T-helper 9 cell (primary cell): ENCODE measurements at places on chromosomes 1 and 21.
A peak's percentile ranks its signal among the peaks of the same experiment; 100 is the strongest.

DNA sequence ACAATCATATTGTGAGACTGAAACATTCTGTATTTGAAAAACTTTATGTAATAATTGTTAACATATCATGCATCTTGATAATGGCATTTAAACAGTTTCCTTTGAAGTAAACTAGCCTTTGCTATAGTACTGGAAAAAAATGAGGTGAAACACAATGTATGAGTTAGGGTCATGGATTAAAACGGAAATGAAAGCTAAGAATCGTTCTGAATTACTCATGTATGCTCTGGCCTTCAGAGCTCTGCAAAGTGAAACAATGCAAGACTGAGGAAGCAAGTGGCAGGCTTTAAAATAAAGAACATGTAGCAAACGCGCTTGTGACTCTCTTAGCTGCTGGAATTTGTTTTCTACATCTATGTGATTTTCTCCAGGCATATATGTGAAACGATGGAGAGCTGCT lies 317.1 kb downstream of the DPYD start:
- no peak for DNase-seq

- DNase-seq: no peak
Observed at GRCh38 chr1:200415789-200416593, 6.2 kb upstream of the ZNF281 start.

- no peak for DNase-seq
Observed at GRCh38 chr1:211724687-211725196, 49.3 kb upstream of the NEK2 start.

DNA sequence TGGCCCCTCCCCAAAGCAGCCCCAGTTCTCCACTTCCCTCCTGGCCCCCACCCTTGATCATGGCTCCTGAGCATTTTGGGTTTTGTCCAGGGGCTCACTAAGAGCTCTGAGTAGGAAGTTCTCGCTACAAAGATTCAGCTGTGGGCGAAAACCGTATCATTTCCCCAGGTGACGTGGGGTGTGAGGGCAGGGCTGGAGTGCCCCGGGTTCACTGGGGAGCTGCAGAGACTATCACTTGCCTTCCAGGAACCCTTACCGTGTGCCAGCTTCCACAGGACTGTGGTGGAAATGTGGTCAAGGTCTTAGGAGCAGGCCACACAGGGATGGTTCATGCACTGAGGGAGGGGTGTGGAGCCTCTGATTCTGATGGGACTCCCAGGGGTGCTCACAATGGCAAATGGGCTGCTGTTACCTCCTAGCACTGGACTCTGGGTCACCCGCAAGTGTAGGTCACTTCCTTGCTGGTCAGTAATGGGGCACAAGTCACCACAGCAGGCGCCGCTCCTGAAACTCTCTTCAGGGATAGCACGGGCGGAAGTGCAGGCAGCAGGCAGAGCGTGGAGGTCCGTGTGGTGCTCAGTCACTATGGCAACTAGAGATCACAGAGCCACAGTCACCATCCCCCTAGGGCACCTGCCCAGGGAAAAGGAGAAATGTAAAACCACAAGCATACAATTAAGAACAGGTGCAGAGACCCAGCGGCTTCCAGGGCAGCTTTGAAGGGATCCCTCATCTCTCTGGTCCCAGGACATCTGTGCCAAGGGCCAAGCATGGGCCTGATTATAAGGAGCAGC lies 35.4 kb downstream of the RSPH1 start:
- peak; percentile 22 for DNase-seq

- DNase-seq: no peak
Observed at GRCh38 chr1:176110203-176110602, 96.9 kb downstream of the COP1 start.

DNA sequence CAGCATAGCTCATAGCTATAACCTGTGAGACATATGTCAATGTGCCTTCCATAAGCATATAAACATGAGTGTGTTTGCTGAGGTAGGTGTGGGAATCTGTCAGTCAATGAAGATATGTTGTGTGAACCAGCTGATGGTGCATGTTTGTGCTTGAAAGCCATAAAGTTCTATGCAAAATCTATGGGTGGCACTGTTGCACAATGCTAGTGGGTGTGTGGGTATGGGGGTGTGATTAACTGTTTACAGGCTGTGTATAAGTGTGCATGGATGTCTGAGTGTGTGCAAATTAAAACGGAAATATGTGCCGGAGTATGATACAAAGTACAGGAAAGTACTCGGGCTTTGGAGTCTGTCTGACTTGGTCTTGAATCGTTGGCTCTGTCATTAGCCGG lies 1.0 kb upstream of the ATP2B4 start:
- peak; percentile 42 for DNase-seq

DNA sequence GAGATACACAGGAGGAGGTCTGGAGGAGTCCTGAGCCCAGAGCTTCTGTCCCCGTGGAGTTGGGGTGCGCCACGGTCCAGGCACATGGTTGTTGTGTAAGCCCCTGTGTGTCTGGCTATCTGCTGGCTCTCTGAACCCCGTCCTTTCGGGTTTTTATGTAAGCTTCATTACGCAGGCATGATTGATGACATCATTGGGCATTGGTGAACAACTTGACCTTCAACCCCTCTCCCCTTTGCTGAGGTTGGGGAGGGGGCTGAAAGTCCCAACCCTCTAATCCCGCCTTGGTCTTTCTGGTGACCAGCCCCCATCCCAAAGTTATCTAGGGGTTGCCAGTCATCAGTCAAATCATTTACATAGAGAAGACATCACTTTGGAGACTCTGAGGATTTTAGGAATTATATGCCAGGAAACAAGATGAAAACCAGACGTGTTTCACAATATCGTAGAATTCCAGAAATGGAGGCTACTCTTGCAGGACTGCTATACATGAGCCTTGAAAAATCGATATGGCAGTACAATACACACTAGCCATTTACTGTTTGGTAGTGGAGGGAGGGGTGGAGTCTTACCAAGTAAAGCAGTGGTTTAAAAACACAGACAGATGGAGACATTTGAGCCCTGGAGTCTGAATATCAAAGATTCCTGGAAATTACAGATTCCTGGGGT lies 69.8 kb upstream of the SCAF4 start:
- DNase-seq: no peak

GRCh38 chr1:55155522-55155921 lies 59.6 kb downstream of the USP24 start:
- no peak for DNase-seq

GRCh38 chr1:68801440-68801839 lies 304.6 kb upstream of the DEPDC1 start:
- DNase-seq: no peak

GRCh38 chr1:236535662-236536161 lies 11.9 kb downstream of the LGALS8 start:
- DNase-seq: no peak

DNA sequence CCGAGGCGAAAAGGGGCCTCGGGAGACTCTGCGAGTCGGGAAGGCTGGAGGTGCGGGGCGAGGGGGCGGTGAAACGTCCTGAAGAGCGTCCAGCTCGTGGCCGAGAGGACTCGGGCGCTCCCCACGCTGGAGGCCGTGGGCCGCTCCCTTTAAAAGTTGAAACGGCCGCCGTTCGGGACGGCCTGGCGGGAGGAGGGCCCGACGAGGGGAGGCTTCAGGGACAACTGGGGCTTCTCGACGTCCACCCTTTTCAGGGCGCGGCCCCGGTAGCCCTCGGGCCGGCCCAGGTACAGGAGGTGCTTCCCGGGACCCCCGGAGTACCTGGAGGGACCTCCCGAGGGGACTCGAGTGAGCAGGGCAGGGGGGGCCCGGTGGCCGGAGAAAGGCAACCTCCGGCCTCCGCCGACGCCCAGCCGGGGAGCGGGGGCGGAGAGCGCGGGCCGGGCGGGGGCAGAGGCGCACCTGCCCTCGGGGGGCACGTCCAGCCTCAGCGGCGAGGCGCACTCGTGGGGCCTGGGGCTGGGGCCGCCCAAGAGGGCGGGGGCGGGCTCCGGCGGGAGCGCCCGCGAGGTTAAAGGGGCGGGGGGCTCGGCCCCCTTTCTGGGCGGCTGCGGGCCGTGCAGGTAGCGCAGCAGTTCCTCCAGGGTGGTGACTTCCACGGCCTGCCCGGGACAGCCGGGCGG lies 14.0 kb downstream of the SEMA6C start:
- no peak for DNase-seq

DNA sequence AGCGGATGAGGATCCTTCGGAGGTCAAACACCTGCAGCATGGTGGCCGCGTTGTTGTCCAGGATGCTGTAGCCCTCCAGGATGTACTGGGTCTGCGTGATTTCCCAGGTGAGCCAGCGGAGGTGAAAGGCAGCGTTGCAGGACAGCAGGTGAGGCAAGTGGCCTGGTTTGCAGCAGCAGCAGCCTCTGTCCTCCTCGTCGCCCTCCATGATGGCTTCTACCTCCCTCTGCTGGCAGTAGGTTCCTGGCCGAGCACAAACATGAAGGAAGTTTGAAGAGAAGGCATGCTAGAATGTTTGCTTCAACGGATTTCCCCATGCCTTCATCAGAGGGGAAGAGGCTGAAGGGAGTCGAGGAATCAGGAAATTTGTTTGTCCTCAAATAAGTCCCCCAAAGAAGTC lies 74.7 kb downstream of the NTPCR start:
- DNase-seq: no peak

DNA sequence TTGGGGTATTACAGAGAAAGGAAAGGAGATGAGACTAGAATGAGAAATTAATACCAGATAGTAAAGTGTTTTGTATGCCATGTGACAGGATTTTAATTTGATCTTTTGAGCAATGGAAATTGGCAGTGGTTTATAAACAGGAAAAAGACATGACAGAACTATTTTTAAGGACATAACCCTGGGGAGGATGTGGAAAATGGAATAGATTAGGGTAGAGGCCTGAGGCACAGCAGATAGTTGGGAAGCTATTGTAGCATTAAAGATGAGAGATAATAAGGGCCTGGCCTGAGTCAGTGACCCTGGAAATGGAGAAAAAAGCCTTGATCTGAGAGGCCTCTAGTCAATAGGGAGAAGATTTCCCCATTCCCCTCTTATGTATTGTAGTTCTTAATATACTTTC lies 22.1 kb upstream of the KCNA3 start:
- no peak for DNase-seq

DNA sequence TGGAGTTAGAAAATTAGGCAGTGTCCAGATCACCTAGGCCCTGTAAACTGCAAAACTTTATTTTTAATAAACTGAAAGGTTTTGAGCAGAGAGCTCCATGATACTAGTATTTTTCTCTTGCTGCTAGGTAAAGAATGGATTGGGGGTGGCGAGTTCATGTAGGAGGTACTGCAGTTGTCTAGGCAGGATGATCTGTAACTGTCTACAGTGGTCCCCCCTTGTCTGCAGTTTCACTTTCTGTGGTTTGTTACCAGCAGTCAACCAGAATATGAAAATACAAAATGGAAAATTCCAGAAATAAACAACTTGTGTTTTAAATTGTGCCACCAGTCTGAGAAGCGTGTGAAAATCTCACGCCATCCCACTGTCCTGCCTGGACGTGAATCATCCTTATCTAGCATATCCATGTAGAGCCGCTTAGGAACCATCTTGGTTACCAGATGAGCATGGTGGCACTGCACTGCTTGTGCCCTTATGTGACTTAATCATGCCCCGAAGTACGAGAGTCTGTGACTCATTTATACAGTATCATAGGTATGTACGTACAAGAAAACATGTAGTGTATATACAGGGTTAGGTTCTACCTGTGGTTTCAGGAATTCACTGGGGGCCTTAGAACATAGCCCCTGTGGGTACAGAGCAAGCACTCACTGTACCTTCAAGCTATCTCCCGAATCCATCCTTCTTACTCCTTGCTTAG lies 94.2 kb downstream of the AHCTF1 start:
- no peak for DNase-seq

DNA sequence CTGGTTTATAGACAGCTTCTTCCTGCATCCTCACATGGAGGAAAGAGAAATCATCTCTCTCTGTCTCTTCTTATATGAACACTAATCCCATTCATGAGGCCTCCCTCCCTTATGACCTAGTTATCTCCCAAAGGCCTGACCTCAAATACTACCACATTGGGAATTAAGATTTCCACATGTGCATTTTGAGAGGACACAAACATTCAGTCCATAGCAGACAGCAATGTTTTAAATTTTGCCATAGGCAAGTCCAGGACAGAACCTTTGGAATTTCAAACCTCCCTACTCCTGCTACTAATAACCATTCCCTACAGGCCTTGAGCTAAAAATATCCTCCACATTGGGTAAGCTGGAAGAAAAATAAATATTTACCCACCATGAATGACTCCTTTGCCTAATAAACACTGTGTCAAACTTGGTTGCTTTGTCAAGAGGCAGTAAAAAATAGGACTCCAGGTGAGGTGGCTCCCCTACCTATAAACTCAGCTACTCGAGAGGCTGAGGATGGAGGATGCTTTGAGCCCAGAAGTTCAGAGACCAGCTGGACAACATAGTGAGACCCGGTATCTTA lies 113.7 kb downstream of the ZNF281 start:
- no peak for DNase-seq

DNA sequence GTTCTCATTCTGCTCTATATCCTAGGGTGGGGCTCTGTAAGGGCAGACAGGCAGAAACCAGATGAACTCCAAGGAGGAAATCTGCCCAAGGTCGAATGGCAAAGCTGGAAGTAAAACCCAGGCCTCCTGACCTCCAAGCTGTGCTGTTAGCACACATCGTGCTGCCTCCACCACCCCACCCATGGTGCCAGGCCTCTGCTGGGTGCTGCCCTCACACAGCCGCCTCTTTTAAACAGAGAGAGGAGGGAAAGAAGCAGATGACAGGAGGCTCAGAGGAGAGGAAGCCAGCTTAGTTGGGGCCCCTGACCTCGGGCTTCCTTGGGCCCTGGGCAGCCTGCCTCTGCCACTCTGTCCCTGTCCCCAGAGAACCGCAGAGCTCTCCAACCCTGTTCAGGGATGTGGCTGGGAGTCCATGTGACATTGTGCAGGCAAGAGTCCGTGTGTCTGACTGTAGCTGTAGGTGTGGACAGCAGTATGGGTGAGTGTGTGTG lies 1.1 kb downstream of the SYNC start:
- DNase-seq: no peak

GRCh38 chr1:11784993-11785769 lies 20.6 kb downstream of the MTHFR start:
- peak; percentile 20 for DNase-seq

- DNase-seq: no peak
Observed at GRCh38 chr1:228900099-228900885, 165.0 kb downstream of the RHOU start.

DNA sequence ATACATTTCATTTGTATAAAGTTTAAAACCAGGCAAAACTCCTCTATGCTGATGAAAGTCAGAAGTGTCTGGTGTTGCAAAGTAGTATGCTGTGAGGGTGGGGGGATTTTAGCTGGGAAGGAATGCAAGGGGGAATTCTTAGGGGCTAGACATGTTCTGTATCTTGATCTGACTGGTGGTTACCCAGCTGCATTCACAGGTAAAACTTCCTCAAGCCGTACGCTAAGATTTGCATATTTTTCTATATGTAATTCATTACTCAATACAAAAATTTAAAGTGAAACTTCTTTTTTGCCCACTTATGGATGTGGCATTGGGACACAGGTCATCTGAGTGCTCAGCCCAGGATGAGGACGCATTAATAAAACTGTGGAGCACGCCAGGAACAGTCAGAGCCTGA lies 323.3 kb downstream of the PAPPA2 start:
- no peak for DNase-seq

- no peak for DNase-seq
Observed at GRCh38 chr1:224357626-224358124, 996 bp downstream of the CNIH4 start.
